ENCODE measurements at places on chromosomes 13 and 19. TPM values are rescaled to one million over a fixed set of nuclear protein-coding genes. Genes with fewer than 3 reads are reported as not detected.

The ZNF835 gene
- not detected for polyA plus RNA-seq

The SPACA4 gene
- polyA plus RNA-seq, result not detected

The NCAN gene
- not detected for polyA plus RNA-seq

GRCh38 chr13:87042946-87043345 lies 628.2 kb upstream of the SLITRK5 start:
- no peak for DNase-seq

DNA sequence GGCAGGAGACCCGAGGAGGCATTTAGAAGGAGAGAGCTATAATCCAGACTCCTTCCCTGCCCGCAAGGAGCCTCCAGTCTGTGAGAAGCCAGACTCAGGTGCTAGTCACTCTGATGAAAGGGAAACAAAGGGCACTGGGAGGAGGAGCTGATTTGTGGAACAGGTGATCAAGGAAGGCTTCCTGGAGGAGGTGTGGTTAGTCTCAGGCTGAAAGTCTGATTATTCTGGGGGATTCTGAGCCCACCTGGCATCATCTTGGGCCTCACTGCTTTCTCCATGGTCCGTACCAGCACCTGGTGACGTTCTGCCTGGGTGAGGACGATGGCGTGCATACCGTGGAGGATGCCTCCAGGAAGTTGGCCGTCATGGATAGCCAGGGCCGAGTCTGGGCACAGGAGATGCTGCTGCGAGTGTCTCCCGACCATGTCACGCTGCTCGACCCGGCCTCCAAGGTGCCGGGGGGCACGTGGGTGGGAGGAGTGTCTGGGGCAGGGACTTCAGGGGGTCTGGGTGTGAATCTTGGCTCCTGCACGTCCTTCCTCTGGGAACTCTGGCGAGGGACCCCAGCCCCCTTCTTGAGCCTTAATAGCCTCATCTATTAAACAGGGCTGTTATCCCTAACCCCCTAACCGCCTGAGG lies 3.9 kb downstream of the EPS8L1 start:
- DNase-seq, result no peak

Data from AG04450 (cell line).